ENCODE measurements at places on chromosomes 5 and 9.
A peak's percentile ranks its signal among the peaks of the same experiment; 100 is the strongest.

DNA sequence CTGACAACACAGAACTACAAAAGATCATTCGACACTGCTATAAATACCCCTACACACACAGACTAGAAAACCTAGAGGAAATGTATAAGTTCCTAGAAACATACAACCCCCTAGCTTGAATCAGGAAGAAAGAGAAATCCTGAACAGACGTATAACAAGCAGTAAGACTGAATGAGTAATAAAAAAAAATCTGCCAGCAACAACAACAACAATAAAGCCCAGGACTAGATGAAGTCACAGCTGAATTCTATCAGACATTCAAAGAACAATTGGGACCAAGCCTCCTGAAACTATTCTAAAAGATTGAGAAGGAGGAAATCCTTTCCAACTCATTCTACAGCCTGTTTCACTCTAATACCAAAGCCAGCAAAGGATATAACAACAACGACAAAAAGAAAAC lies 68.2 kb upstream of the SLIT3 start:
- DNase-seq: no peak

- no peak for DNase-seq
These were observed 115.0 kb upstream of the HAND1 start for GRCh38 chr5:154593071-154593470.

GRCh38 chr9:82532504-82533180 lies 530.3 kb downstream of the RASEF start:
- no peak for DNase-seq

DNA sequence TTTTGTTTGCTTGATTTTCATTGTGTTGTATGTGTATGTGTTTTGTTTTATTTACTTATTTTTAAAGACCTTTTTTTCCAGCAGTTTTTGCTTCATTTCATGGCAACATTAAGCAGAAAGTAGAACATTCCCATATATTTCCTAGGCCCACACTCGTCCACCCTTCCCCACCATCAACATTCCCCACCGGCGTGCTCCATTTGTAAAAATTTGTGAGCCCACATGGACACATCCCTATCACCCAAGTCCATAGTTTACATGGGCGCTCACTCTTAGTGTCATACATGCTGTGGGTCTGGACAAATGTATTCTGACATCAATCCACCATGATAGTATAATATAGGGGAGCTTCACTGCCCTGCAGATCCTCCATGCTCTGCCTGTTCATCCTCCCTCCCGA lies 133.8 kb downstream of the ADAMTS16 start:
- no peak for DNase-seq

- DNase-seq: no peak
These were observed 1.8 kb downstream of the UBAP2 start for GRCh38 chr9:34046784-34047379.

DNA sequence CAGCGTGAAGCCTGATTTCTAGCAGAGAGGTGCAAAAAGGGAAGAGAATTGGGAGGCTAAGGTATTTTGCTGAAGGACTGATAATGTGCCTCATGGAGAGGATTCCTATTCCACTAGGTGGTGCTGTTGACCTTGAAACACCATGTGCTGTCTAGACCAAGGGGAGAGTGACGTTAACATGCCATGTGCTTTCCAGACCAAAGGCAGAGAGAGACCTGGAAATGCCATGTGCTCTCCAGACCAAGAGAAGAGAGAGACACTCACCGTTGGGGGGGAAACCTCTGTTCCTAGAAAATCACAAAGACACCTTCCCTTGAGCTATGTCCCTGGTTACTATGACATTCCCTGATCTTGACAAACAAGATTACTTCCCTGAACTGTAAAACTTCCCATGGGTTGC lies 286.0 kb upstream of the TUSC1 start:
- DNase-seq: peak; percentile 6

- peak; percentile 39 for DNase-seq
These were observed 26.3 kb downstream of the SPZ1 start for GRCh38 chr5:80346055-80346454.

DNA sequence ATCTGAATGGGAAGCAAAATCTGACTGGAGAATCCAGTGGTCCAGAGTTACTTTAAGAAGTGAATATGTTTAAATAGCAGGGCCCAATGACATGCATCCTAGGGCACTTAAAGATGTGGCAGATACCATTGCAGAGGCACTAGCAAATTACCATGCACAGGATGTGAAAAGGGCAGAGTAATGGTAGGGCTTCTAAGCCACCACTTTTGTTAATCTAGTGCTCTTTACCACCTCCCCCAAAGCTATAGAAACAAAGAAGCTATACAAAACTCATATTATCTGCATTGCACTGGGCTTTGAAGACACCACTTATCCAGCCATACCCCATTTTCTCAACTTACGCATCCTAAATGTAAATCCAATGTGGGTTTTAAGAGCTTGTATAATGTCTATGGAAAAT lies 81.2 kb downstream of the ZCCHC7 start:
- DNase-seq: no peak

DNA sequence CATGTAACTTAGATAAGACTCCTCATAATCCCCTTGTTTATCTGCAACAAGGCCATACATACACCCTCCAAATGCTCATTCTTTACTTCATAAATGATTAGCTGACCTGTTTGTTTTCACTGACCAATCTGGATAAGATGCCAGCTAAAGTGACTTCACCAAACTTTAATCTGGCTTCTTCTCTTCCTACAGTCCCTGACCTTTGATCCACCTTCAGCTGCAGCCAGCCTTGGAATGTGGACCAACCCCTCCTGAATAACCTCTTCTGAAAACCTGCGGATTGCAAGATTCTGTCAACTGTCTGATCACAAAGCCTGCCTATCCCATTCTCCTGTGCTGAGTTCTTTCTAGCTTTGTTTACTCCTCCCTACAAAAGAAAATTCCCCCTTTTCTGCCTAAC lies 476.8 kb downstream of the LRRC70 start:
- DNase-seq: no peak

- DNase-seq: no peak
These were observed 44.0 kb downstream of the CXXC5 start for GRCh38 chr5:139692148-139692547.

GRCh38 chr9:131818089-131818488 lies 78.2 kb upstream of the RAPGEF1 start:
- no peak for DNase-seq

DNA sequence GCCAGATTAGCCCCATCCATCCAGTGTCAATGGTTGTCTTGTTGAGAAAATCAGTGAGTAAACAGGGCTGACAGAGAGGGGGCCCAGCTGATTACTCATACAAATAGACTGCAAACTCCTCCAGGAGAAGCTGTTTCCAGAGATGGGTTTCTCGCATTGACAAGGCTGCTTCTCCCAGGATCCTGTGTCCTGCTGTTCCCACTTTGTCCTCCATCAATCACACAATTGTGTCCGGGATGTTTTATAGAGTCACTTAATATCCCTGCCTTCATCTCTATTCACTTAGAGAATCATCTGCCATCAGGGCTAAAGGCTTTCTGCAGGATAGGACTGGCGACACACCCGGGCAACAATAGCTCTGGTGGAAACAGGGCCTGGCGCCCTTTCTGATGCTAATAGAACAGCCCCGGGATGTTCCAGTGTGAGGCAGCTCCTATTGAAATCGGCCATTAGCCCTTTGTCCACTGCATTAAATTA lies 71.7 kb upstream of the TBCA start:
- DNase-seq: no peak

DNA sequence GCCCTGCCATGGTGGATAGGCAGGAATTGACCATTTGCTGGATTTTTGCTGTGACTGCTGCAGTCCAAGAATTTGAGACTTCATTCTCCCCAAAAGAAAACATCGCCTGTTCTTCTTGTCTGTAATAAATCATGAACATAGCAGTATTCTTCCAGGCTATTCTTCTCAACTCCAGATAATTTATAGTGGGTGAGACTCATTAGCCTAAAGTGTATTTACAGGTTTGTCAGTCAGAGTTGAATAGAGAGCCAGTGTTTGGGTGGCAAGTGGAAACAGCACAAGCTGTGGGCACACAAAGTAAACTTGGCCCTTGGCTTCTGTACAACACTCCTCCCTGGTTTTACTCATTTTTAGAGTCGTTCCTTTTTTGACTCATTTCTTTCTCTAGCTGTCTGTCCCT lies 128.2 kb upstream of the VCAN start:
- no peak for DNase-seq

DNA sequence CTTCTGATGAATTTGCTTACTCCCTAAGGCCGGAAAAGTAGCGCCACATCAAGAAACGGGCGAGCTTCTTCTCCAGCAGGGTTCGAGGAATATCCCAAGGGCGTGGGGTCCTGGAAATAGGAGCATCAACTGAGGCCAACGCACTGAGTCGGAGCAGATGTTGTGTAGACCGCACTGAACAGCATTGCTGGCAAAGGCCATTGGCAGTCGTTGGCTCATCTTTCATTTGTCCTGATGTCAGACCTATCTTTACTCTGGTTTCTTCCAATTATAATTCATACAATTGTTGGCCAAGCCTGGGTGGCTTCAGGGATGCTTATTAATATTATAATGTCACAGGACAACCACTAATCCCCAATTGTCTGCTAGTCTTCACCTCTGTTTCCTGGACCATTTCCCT lies 26.5 kb downstream of the ZBTB34 start:
- no peak for DNase-seq

DNA sequence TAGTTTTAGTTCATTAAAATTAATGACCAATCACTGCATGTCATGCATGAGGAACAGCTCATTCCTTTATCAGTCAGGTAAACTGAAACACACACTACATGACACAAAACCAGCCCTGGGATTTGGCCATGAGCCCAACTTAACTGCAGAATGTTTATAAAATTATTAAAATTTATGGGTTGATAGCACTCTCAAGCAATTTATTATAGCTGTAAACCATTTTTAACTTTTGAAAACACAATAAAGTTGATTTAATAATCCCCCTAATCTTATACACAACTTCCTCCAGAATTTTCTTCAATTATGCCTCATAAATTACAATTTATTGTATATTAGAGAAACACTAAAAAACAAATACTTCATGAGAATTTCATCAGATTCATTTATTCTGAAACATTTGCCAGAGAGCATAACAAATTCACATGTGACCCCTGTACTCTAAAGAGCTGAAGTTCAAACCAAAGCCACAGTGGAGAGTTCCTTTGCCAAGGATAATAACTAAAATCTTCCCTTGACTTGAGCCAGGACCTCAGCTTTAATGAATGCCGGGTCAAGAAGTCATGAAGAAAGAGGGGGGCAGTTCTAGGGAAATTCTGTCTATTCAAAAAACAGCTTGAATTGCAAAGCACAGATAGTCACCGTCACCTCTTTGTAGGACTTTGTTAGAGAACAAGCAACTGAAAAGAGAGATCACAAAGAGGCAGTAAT lies 763.7 kb upstream of the GRAMD2B start:
- no peak for DNase-seq

DNA sequence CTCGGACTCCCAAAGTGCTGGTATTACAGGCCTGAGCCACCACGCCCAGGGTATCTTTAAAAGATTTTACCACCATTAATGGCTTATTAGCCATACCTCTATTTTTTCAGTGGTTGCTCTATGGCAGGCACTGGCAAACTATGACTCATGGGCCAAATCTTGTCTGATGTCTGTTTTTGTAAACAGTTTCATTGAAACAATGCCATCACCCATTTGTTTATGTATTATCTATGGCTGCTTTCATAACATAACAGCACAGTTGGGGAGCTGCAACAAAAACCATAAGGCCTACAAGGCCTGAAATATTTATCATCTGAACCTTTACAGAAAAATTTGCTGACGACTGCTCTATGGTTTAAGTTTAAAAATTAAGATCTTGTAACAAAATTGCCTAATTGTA lies 66.8 kb downstream of the SLC38A9 start:
- no peak for DNase-seq

GRCh38 chr5:19608444-19609002 lies 379.5 kb downstream of the CDH18 start:
- no peak for DNase-seq

DNA sequence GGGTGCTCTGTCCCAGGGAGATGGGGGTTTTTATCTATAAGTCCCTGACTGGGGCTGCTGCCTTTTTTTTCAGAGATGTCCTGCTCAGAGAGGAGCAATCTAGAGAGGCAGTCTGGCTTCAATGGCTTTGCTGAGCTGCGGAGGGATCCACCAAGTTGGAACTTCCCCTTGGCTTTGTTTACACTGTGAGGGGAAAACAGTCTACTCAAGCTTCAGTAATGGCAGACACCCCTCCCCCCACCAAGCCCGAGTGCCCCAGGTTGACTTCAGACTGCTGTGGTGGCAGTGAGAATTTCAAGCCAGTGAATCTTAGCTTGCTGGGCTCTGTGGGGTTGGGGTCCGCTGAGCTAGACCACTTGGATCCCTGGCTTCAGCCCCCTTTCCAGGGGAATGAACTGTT lies 375.8 kb downstream of the RAB3C start:
- no peak for DNase-seq

- DNase-seq: no peak
These were observed 87.9 kb upstream of the TRIO start for GRCh38 chr5:14054965-14055963.

- no peak for DNase-seq
These were observed 809 bp downstream of the TNIP1 start for GRCh38 chr5:151079838-151080612.

DNA sequence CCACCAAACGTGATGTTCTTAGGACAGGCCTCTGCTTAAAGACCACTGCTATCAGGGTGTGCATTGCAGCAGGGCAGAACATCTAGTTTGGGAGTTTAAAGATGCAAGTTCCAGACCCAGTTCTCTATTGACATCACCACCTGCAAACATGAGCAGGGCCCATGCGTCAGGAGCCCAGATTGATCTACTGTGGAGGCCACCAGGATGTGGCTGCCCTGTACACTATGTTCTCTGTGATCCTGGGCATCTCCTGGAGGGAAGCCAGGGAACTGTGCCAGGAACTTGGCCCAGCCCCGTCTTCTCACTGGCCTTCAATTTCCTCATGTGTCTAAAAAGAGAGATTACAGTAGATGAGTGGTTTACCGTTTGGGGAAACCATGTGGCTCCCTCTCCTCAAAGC lies 87.1 kb downstream of the PDE6A start:
- DNase-seq: no peak

GRCh38 chr5:95842854-95843544 lies 20.5 kb upstream of the GLRX start:
- no peak for DNase-seq

- no peak for DNase-seq
These were observed 399.0 kb upstream of the MEF2C start for GRCh38 chr5:89281766-89282553.

- no peak for DNase-seq
These were observed 151.8 kb downstream of the MUSK start for GRCh38 chr9:110820381-110820780.

- DNase-seq: no peak
These were observed 133.3 kb downstream of the FAM174A start for GRCh38 chr5:100668511-100668910.

DNA sequence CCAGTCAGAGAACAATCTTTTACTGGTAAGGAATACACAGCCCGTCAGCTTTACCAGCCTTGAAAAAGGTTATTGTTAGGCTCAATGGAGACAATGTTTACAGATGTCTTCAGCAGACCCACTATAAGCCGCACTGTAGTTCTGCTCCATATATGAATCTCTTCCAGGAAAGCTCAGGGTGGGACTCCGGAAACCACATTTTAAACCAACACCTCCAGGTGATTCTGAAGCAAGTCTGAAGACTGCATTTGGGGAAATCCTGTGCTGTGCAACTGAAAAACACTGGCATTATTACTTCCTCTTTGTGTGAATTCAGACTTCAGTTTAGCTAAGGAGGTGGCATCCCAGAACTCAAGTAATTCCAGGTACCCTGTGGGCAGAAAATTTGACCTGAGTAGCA lies 3.5 kb downstream of the GZMK start:
- DNase-seq: no peak
